ENCODE measurements at places on chromosomes 13 and 19.

- DNase-seq = no peak
Observed at GRCh38 chr19:19335408-19336158, 15.0 kb downstream of the MAU2 start.

GRCh38 chr13:27927444-27928352, 7.9 kb downstream of the PDX1 start:
- no peak for DNase-seq

- DNase-seq = no peak
Observed at GRCh38 chr13:113776231-113777125, 17.5 kb downstream of the TMEM255B start.

- no peak for DNase-seq
Observed at GRCh38 chr13:48424212-48424611, 11.3 kb upstream of the LPAR6 start.

DNA sequence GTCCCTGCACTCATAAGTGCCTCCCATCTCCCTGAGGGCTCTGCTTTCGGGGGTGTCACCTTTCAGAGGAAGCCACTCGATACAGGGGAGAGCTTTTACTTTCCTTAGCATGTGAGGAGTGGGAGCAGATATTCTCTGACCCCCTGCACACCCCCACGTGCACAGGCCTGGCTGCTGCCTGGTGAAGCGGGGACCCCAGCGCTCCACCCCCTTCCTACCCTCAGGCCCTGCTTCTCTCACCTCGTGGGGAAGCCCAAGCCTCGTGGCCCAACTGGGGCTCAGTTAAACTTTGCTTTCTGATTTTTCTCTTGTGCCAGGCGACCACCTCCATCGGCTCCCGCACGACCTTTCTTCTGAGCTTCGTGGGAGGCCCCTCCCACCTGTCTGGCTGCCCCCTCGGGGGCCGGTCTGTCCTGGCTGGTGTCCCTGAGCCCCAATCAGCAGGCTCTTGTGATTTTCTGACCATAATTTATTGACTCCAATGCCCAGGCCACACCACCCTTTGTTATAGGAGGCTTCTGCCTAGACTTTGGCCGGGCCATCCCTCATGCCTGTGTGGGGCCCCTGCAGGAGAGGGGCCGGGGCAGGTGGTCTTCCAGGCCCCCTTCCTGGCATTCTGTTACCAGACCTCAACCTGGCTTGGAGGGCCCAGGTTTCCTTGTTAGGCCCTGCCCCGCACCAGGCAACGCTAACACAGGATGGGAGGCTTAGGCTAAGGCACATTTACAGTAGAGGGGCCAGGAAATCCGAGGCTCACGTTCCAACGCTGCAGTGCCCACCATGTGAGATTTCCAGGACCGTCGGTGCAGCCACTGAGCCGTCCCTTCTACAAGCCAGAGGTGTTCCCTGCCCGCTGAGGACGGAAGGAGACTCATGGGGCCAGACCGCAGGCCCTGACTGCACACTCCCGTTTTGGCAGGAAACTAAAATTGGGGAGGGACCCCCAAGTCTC, 3.7 kb downstream of the TMED1 start:
- no peak for DNase-seq

- DNase-seq = no peak
Observed at GRCh38 chr19:29321116-29321515, 108.2 kb upstream of the UQCRFS1 start.

DNA sequence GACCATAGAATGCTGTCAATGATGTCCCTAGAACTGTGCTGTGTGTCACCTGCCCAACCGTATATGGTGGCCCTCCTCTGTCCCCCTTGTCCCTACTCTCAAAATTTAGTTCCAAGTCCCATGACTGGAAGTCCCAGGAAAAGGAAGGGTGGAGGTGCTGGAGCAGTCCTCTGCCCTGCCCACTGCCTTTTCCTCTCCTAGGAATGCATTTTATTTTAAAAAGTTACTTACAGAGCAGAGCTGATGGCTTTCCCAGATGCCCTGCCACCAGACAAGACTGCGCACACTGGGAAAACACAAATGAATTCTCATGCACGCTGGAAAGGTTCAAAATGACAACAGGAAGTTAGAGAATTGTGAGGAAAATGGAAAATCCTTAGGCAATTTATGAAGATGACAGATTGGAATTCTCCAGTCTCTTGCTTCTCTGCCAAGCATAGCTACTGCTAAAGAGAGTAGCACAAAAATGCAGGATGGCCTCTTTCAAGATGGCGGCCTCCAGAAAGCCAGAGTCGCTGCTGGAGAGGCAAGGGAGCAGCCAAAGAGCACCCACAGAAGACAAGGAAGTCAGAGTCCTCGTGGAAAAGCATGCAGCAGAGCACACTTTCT, 117.1 kb upstream of the TSC22D1 start:
- DNase-seq = no peak

- no peak for DNase-seq
Observed at GRCh38 chr13:75372517-75372916, 109.5 kb downstream of the TBC1D4 start.

DNA sequence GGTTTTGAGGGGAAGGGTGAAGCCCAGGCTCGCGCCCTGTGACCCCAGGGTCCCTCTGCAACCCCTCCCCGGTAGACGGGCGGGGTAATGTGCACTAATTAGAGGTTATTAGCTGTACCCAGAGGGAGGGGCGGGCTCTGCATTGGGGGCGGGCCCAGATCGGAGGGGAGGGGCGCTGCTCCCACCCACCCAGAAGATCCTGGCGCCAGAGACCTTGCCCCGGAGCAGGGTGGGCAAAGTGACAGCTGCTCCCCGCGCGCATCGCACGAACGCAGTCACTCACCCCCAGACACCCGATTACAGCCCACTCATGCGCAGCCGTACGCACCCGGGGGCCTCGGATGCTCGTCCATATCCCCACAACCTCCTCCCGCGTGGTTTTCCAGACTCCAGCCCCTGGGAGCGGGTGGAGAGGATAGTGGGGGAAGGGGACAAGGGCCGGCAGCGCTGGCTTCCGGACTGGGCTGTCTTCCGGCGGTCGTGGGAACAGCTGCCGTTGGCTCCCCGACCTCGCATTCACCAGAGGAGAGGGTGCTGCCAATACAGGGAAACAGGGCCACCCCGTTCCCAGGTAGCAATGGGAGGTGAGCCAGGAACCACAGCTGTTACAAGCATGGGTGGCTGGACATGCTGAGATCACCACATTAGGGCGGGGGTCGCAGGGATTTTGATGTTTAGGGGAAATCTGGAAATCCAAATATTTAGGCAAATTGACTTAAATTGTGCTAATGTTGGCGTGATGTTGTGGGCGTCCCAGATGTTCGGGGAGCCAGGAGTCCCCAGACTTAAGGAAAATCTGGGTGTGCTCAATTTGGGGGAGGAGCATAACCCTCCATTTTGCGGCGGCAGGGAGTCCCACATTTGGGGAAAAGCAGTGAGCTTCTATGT, 2.9 kb upstream of the HOOK2 start:
- DNase-seq = no peak

- no peak for DNase-seq
Observed at GRCh38 chr19:50778906-50779430, 8.7 kb downstream of the GPR32 start.

DNA sequence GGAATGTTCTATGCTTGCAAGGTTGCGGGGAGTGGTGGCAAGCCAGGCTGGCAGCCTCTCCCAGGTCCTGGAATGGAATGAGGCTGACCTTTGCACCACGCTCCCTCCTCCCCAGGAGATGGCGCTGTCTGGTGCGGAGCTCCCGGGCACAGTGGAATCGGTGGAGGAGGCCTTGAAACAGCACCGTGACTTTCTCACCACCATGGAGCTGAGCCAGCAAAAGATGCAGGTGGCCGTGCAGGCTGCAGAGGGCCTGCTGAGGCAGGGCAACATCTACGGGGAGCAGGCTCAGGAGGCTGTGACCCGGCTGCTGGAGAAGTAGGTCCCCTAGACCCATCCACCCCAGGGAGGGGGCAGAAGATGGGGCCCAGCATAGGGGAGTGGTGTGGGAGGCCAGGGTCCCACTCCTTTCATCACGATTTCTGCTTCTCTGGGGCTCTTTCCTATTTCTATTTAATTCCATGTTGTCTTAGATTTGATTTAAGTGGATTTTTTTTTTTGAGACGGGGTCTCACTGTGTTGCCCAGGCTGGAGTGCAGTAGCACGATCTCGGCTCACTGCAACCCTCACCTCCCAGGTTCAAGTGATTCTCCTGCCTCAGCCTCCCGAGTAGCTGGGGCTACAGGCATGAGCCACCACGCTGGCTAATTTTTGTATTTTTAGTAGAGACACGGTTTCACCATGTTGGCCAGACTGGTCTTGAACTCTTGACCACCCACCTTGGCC, 53.2 kb upstream of the SHKBP1 start:
- DNase-seq = no peak

DNA sequence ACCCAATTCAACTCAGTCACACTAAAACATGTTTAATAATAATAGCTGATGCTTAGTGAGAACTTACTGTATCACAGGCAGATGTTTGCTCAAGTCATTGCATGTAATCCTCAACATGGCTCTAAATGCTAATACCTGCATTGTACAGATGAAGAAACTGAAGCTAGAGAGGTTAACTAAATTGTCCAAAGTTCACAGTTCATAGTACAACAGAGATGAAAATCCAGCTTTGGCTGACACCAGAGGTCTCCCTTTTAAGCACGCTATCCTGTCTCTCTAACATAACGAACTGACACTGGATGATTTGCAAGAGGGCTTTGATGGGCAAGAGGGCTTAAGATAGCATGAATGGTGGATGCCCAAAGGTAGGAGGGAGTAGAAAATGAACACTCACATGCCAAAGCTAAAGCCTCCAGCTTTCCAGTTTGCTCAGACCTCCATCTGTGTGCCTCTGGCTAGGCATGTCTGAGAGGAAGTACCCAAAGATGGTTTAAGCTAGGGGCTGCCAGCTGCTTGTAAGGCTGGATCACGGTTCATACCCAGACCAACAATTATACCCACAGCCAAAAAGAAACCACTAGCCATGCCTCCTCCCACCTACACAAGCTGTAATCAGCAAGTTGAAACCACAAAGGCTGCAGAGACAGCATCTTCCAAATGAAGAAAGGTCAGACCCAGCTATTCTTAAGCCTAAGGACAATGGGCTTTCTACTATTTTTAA, 196.9 kb upstream of the UBL3 start:
- DNase-seq = no peak

DNA sequence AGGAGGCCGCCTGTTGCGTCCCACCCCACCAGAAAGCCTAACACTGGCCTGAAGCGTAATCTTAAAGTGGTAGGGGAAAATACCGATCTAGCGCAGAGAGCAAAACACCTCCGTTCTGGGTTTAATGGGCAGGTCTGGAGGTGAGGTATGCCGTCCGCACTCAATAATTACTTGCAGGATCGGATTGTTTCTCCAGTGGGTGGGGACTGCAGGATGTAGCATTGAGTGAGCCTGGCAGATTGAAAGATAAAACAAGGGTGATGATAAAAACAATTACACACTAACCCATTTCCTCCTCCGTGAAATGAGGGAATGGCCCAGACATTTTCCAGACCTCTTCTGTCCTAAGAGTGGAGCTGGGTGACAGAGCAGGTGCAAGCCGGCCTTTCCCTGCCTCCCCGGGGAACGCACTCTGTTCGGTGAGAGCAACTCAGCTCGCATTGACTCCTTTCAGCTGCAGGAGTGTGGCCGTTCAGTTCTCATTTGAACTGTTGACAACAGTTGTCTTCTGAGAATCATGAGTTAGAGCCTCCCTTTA, 110.2 kb upstream of the DOCK9 start:
- DNase-seq = no peak

DNA sequence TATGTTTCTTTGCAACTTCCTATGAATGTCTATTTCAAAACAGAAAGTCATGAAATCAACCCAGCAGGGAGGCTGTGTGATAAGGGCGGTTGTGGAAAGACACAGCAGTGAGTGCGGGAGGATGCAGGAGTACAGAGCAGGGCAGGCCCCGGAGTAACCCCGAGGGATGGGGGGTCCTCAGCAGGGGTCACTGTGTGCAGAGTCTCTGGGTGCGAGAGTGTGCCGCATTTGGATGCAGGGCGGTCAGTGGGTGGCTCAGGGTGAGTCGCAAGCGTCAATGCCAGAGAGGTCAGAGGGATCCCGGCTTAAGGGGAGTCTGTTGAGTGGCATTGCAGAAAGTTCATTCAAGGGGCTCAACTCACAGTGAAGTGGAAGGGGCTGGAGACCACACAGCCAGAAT, 147.8 kb downstream of the STK24 start:
- no peak for DNase-seq

DNA sequence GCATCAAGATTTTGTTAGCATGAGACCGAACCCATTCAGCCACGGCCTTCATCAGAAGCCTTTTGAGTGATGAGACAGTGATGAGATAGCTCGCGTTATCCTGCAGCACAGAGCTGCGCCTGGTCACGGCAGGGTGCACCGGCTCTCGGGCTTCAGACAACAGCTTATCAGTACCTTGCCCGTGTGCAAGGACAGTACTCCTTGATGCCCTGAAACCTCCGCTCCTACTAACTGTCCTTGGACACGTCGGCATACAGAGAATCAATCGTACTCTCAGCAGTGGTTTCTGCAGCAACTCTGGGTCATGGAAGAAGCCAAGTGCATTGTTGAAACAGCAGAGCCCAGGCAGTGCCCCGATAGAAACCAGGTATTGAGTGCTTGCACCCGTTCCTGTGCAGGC, 40.7 kb downstream of the IRS2 start:
- no peak for DNase-seq

GRCh38 chr13:32600890-32601289, 14.6 kb downstream of the PDS5B start:
- no peak for DNase-seq

GRCh38 chr19:28020619-28021258, 1192.2 kb downstream of the UQCRFS1 start:
- DNase-seq = no peak

DNA sequence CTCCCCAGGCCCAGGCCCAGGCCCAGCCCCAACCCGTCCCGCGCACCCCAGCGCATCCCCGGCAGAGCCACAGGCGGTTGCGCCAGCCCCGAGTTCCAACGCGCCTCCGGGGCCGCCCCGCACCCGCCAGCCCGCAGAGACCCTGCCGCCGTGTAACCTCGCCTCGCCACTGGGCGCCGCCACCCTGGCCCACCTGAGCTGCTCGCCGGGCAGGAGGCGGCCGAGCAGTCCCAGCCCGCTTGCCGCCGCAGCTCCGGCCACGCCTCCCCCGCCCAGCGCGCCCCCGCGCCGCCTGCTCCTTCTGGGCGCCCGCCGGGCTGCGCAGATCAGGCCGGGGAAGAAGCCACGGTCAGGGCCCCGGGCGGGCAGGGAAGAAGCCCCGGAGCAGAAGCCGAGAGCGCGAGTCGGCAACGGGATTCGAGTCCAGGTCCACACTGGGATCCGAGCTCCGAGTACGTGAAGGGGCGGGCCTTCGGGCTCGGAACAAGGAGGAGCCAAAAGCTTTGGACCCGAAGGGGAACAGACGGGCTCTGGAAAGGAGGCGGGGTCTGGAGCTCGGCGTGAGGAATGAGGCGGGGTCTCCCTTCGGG, at the start of gene MBOAT7:
Gene MBOAT7, minus strand, starts transcription at position 436 of the 590 bp plus-strand sequence. CDS start 1,072 bp downstream, outside the sequence.
- DNase-seq = no peak

- no peak for DNase-seq
Observed at GRCh38 chr13:23463661-23464060, 30.2 kb upstream of the SACS start.

DNA sequence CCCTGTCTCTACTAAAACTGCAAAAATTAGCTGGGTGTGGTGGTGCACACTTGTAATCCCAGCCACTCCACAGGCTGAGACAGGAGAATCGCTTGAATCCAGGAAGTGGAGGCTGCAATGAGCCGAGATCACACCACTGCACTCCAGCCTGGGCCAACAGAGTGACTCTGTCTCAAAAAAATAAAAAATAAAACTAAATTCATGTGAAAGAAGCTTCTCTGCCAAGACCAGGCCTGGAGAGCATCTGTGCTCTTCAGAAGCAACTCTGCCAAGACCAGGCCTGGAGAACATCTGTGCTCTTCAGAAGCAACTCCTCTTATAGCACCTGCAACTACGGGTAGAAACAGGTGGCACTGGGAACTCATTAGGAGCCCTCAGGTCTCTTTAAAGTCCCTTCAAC, 37.7 kb downstream of the CRYL1 start:
- DNase-seq = no peak

- DNase-seq = no peak
Observed at GRCh38 chr19:776549-776948, 20.7 kb upstream of the PTBP1 start.
